ENCODE measurements at places on chromosomes 5 and 9.
A peak's percentile ranks its signal among the peaks of the same experiment; 100 is the strongest.

- no peak for DNase-seq
Measured at GRCh38 chr5:137072361-137073115, 426.6 kb downstream of the SPOCK1 start.

- DNase-seq = no peak
Measured at GRCh38 chr5:90581956-90582355, 23.4 kb downstream of the ADGRV1 start.

- no peak for DNase-seq
Measured at GRCh38 chr9:129938291-129938979, 103.2 kb downstream of the USP20 start.

DNA sequence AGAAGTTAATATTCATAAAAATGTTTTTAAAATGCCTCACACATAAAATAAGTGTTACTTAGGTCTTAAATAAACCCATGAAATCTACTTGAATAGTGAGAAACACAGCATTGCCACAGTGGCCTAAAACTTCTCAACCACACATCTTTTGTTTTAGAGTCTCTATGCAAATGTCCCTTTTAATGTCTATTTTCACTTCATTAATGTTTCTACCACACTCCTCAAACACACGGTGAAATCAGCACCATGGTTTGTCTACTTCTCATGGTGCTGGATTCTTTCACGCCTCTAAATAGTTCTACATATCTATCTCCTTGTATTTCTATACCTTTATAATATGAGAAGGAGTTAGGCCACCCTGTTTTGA is 111.2 kb downstream of the EDIL3 start:
- DNase-seq = no peak

DNA sequence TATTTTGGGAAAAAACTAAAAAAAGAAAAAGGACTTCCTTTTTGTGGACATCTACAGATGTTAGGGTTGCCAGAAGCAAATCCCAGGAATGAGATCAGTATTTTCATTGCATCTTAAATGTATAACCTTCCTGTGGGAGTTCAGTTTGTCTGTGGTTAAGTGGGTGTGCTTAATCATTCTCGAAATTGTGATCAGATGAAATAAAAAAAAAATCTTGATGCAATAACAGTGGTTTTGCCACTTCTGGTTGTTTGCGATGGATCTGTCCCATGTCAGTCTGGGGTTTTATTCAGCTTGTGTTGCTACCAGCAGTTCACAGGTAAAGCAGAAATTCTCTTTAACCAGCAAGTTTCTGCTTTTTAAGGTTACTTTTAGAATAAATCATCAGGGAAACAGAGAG is 179.0 kb downstream of the MAN2A1 start:
- no peak for DNase-seq

GRCh38 chr5:82365744-82366228 is 87.6 kb upstream of the RPS23 start:
- DNase-seq = peak; percentile 74

DNA sequence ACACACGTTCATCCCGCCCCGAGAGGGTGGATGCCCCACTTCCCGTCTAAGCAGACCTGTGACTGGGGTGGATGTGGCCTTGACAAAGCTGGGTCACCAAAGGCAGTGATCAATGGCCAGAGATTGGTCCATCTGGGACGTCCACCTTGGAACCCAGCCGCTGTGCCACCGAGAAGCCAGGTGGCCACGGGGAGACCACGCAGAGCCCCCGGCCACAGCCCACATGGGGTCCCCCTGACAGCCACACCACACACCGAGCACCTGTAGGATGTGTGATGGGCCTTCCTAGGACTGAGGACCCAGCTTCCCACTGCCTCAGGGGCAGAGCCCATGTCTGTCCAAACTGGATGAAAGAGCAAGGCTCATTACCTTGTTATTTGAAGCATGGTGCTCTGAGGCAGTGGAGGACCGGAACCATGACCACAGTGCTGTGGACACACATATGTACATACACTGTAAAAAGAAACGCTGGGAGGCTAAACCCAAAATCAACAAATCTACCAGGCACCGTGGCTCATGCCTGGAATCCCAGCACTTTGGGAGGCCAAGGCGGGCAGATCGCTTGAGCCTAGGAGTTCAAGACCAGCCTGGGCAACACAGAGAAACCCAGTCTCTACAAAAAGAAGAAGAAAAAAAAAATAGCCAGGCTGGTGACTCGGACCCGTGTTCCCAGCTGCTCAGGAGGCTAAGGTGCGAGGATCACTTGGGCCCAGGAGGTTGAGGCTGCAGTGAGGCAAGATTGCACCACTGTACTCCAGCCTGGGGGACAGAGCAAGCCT is 50.1 kb downstream of the MRPL36 start:
- no peak for DNase-seq

DNA sequence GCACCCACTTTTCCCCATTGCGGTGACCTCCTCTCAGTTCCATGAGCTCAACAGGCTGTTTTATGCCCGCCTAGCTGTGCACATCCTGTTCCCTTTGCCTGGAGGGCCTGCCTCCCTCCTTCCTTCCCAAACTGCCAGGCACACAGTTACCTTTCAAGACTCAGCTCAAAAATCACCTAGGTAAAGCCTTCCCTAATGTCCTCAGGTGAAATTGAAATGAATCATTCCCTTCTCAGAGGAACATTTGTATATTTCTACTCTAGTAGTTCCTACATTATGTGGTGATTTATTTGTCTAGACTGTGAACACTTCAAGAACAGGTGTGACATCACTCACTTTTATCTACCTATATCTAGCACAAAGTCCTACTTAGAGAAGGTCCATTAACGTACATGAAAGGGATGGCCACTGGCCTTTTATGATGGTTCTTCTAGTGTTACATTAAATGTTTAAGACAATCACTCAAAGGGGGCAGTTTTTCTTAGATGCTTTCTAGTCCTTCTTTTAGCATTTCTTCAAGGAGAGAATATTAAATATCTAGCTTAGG is 103.5 kb upstream of the EQTN start:
- no peak for DNase-seq

GRCh38 chr5:112210430-112211005 is 208.6 kb downstream of the EPB41L4A start:
- DNase-seq = peak; percentile 26

- DNase-seq = peak; percentile 70
Measured at GRCh38 chr9:133792721-133793470, 54.7 kb upstream of the SARDH start.

- no peak for DNase-seq
Measured at GRCh38 chr5:107807431-107807830, 136.7 kb upstream of the EFNA5 start.

DNA sequence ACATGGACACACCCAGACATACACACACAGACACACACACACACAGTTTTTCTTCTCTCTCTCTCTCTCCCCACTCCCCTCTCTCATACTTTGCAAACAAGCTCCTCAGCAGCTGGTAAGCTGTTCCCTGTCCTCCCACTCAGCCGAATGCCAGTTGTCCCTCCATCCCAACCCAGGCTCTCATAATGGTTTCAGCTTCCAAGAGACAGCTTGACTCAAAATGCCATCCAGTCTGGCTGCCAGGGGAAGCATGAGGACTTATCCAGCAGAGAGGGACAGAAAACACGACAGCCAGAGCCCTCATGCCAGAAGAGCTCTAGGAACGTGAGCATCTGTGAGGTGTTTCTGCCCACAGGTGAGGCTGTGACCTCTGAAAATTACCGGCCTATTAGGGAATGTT is 112.6 kb upstream of the SPDL1 start:
- DNase-seq = no peak

DNA sequence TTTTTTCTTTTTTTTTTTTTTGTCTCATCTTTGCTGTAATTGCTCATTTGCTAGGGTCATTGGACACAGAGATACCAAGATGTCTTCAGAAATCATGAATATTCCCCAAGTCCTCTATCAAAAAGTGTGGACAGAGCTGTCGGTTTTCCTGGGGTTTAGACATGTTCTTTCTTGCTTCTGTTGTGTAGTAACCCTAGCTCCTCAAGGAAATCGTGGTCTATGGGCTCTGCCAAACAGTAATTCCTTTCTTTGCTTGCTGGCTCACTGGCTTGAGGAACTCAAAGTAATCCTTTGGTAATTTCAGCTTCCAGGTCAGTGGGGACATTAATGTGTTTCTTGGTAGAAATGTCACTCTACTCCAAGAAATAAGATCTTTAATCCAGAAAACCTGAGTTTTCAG is 101.7 kb downstream of the TMC1 start:
- no peak for DNase-seq

DNA sequence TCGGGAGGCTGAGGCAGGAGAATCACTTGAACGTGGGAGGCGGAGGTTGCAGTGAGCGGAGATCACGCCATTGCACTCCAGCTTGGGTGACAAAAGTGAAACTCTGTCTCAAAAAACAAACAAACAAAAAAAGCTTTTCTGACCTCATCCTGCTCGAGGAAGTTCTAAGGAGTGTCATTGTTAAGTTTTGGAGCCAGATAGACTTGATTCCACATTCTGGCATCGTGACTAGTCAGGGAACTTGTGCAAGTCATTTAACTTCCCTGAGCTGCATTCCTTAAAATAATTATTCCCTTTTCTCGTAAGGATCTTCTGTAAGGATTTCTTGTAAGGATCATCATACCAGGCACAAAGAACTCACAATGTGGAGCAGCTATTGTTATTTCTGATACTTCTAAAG is 26.2 kb downstream of the SNX24 start:
- DNase-seq = no peak

GRCh38 chr5:109690975-109691574 is 1.3 kb downstream of the MAN2A1 start:
- peak; percentile 71 for DNase-seq

GRCh38 chr9:8726692-8727091 is 927.1 kb upstream of the DMAC1 start:
- DNase-seq = no peak

DNA sequence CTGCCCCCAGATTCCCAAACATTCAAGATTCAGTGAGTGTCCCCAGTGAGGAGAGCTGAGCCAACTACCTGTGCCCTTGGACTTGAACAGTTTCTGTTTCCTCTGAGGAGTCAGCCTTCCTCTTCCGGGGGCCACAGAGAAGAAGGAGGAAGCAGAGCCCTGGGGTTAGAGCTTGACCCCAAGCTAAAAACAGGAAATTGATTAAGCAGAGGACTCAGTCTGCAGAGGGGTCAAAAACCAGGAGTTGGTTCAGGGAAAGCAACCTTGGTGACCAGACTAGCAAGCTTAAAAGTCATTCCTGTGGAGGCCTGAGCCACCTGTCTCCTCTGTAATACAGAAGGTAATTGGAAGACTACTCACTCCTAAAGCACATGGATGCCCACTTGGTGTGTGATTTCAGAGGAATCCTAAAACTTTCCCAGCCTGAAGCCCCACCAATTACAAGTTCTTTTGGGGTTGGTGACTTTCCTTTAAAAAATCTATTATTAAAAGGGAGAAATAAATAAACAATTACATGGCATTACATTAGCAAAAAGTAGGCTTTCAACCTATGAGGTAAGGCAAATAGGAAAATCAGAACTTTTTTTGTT is 64.2 kb upstream of the SELENOP start:
- DNase-seq = no peak

GRCh38 chr5:1474866-1475543 is 29.8 kb upstream of the SLC6A3 start:
- no peak for DNase-seq

GRCh38 chr9:121160025-121160424 is 41.6 kb downstream of the RAB14 start:
- no peak for DNase-seq

DNA sequence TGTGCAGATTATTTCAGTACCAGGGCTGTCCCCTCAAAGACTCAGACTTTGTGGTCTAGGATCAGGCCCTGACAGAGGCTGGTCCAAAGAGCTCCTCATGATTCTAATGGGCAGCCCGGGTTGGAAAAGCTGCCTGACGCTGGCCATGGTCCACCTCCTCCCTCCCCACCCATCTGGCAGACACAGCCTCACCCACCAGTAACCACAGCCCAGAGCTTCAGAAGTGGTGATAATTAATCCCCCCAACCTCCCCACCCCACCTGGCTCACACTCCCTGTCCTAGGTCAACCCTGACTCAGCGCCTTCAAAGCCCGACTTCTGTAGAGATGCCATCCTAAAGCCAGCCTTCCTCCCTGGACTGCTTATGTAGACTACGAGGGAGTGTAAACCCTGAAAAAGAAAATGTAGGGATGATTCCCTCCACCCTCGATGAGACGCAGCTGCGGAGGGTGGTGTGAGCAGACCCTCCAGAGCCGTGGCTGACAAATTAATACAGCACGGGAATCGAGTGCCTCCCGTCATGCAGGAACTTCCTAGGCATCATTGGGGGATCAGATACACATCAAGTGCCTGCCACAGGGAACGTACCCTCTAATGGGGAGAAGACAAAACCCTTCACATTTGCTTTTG is 7.0 kb downstream of the UBE2QL1 start:
- no peak for DNase-seq

DNA sequence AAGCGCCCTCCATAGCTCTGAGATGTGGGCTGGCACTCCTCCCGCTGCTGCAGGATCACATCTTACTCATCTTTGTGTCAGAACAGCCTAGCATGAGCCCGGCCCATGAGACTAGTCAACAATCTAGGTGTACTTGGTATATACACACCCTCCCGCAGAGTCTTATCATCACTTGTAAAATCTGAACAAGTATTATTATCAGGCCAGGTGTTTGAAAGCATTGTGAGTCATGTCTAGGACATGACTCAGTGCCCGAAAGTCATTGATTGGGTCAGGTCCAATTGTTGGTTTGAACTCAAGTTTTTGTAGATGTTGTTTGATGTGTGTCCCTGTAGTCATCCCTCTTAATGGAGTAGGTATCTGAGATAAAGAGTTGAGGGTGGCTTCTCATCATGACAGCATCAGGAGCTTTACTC is 108.7 kb downstream of the CFAP90 start:
- peak; percentile 6 for DNase-seq

DNA sequence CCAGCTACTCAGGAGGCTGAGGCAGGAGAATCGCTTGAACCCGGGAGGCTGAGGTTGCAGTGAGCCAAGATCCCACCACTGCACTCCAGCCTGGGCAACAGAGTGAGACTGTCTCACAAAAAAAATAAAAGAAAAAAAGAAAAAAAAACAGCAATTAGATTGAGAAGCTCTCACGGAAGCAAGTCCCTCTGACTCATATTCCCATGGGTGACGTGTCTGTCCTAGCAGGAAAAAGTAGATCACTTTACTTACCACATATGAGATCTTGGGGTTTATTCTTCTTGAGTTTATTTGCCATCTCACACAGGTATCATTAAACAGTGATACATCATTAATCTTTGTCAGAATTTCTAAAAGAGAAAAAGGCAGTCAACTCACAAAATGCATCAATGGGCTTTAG is 62.6 kb downstream of the SUSD1 start:
- no peak for DNase-seq

DNA sequence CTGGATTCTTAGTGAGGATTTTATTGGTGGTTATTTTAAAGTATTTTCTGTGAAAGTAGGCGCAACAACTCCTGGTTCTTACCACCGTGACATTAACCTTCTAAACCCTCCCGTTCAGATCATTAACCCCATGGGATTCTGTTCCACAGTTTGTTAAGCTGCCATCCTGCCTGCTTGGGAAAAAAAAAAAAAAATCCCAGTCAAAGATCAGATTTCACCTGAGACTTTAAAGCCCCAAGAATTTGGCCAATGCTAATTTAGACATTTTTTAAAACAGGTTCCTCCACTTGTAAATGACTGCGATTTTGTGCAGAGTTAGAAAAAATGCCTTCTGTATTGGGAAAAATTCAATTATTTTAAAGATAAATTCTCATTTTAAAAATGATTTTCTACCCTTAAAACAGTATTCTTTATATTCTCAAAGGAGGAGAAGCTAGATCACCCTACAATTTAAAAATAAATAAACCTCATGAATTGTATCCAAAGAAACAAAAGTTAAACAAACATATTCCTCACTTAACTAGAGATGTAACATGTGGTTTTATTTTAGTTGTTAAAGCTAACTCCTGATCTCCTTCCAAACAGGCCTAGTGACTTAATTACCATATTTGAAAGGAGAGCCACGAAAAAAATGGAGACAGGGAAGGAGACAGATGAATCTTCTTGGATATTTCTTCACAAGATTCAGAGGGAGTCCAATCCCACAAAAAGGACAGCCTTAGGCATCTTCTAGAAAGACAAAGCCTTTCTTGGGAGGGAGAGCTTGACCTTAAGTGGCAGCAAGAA is 93.1 kb upstream of the IFNK start:
- no peak for DNase-seq

Data from activated CD4-positive, alpha-beta T cell treated with anti-CD3 and anti-CD28 coated beads for 36 hours (primary cell).